ENCODE measurements at places on chromosomes 3 and 15. TPM values are rescaled to one million over a fixed set of nuclear protein-coding genes. Genes with fewer than 3 reads are reported as not detected.
A peak's percentile ranks its signal among the peaks of the same experiment; 100 is the strongest.

GRCh38 chr15:72229076-72229946 is 1.7 kb downstream of the PKM start:
- peak overlapping the region; percentile 88 for H3K27ac ChIP-seq
- H3K36me3 ChIP-seq = peaks cover 35% of the 10 kb centered on the region
- peak overlapping the region; percentile 67 for H3K4me3 ChIP-seq
- DNase-seq = no peak
- peaks cover 66% of the 10 kb centered on the region for H3K4me1 ChIP-seq

TRPM1 gene
- total RNA-seq = not detected

C3orf33 gene
- total RNA-seq = 5.3 TPM

GRCh38 chr3:67418426-67419217 is 235.8 kb downstream of the SUCLG2 start:
- H3K4me3 ChIP-seq = no peak overlapping the region
- no peak for DNase-seq
- H3K4me1 ChIP-seq = no peaks in the 10 kb centered on the region
- no peaks in the 10 kb centered on the region for H3K27me3 ChIP-seq

- H3K4me3 ChIP-seq = no peak overlapping the region
- no peaks in the 10 kb centered on the region for H3K36me3 ChIP-seq
- H3K27me3 ChIP-seq = no peaks in the 10 kb centered on the region
- H3K27ac ChIP-seq = no peak overlapping the region
- no peak for DNase-seq
Measured at GRCh38 chr15:35936284-35936683, 390.3 kb upstream of the DPH6 start.

DNA sequence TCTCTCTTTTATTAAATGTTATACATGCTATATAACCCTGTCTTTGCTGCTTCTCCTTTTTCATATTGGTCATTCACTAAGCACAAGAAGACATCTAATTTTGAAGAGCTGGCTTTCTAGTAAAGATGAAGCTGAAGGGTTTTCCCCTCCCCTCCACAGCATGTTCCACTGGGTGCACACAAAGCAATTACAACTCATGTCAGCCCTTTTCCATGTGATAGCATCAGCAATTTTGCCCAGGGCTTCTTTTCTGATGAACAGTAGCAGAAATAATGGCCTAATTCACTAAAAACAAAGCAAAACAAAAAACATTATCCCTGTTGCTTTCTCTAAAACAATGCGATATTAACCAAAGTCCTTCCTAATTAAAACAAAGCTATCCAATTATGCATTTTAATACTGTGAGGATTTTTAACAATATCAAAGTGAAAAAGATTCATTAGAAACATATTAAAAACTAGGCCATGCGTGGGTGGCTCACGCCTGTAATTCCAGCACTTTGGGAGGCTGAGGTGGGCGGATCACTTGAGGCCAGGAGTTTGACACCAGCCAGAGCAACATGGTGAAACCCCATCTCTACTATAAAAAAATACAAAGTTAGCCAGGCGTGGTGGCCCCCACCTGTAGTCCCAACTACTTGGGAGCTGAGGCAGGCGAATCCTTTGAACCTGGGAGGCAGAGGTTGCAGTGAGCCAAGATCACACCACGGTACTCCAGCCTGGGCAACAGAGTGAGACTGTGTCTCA is 12.2 kb upstream of the PIK3R4 start:
- no peak for DNase-seq
- H3K27ac ChIP-seq = no peak overlapping the region
- H3K36me3 ChIP-seq = no peaks in the 10 kb centered on the region
- H3K27me3 ChIP-seq = no peaks in the 10 kb centered on the region
- no peaks in the 10 kb centered on the region for H3K4me1 ChIP-seq

- no peak overlapping the region for H3K27ac ChIP-seq
- H3K4me3 ChIP-seq = no peak overlapping the region
- no peak for DNase-seq
Measured at GRCh38 chr3:177595530-177596188, 398.4 kb upstream of the TBL1XR1 start.

GRCh38 chr3:160616311-160616710 is 50.9 kb upstream of the KPNA4 start:
- H3K4me1 ChIP-seq = no peaks in the 10 kb centered on the region
- no peaks in the 10 kb centered on the region for H3K36me3 ChIP-seq
- H3K27ac ChIP-seq = no peak overlapping the region

DNA sequence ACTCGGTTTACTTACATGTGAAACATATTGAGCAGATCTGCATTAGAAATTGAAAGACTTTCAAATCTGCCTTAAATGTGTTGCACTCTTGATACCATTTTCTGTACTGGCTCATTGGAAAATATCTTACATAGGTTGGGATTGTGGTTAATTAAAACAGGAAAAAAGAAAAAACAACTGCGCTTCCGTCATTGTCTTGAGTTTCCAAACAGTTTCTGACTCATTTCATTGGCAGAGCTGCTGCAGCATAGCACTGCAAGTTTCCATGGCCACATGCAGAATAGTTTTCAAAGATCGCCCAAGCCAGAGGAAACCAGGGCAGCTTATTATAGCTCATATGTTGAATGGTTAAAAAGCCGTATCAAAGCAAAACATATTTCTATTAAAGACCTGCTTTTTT is 446.6 kb upstream of the BCHE start:
- H3K4me1 ChIP-seq = no peaks in the 10 kb centered on the region
- no peaks in the 10 kb centered on the region for H3K27me3 ChIP-seq
- no peak overlapping the region for H3K27ac ChIP-seq
- no peak overlapping the region for H3K4me3 ChIP-seq
- no peaks in the 10 kb centered on the region for H3K36me3 ChIP-seq

- H3K4me1 ChIP-seq = no peaks in the 10 kb centered on the region
- no peaks in the 10 kb centered on the region for H3K36me3 ChIP-seq
- H3K27ac ChIP-seq = no peak overlapping the region
- H3K27me3 ChIP-seq = no peaks in the 10 kb centered on the region
- DNase-seq = peak; percentile 73
Measured at GRCh38 chr3:57100046-57100695, 39.7 kb downstream of the SPATA12 start.

DNA sequence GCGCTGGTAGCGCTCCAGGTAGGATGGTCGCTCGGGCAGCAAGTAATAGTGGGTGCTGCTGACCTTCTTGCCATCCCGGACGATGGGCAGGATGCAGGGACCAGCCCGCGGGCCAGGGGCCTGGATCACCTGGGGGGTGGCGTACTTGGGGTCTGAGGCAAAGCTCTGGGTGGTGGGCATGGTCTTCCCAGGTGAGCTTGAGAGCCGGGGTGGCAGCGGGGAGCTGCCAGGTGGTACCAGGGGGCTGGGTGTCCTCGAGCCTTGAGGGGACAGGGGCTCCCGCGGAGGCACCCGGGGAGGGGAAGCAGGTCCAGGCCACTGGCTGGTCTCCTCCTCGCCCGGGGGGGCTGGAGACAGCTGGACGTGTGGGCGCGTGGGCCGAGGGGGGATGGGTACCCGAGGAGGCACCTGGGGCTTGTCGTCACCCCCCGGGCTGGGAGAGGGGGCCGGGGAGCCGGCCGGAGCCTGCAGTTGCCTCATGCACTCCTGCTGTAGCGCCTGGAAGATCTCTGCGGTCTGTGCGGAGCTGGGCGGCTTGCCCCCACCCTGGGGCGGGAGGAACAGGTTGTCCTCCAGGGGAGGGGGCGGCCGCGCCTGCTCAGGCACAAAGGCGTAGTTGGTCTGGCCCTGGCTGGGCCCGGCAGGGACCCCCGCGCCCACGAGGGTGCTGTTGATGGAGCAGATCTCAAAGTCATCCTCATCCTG is 40.6 kb downstream of the TNK2 start:
- H3K27ac ChIP-seq = no peak overlapping the region
- peaks cover 44% of the 10 kb centered on the region for H3K4me1 ChIP-seq
- peaks cover 13% of the 10 kb centered on the region for H3K36me3 ChIP-seq
- H3K27me3 ChIP-seq = no peaks in the 10 kb centered on the region

SERINC4 gene
- 0.22 TPM for total RNA-seq

IL5RA gene
- total RNA-seq = not detected

- H3K4me1 ChIP-seq = no peaks in the 10 kb centered on the region
- H3K27me3 ChIP-seq = no peaks in the 10 kb centered on the region
- no peak for DNase-seq
- H3K4me3 ChIP-seq = no peak overlapping the region
Measured at GRCh38 chr15:70430069-70430468, 332.4 kb upstream of the TLE3 start.

XIRP1 gene
- total RNA-seq = 0.04 TPM

MYO9A gene
- total RNA-seq = 9.4 TPM

DNA sequence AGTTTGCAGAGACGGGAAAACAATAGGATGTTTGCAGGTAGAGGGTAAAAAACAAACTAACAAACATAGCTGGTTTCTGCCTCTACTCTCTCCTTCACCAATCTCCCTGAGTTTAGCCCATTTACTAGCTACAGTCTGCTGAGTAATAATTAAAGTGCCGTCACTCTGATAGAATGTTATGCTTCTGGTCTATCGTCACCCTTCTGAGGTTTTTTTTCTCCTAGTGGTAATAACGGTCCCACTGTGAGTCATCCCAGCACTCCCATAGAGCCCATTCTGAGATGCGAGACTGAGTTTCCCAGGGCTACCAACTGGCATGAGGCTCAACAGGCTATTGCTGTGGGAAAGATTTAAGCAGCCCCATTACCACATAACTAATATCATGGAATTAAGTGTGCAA is 56.4 kb downstream of the PLAAT1 start:
- H3K4me1 ChIP-seq = no peaks in the 10 kb centered on the region
- H3K36me3 ChIP-seq = no peaks in the 10 kb centered on the region
- no peaks in the 10 kb centered on the region for H3K27me3 ChIP-seq
- no peak overlapping the region for H3K27ac ChIP-seq
- no peak for DNase-seq
- no peak overlapping the region for H3K4me3 ChIP-seq

- H3K4me1 ChIP-seq = no peaks in the 10 kb centered on the region
- no peak for DNase-seq
- H3K4me3 ChIP-seq = no peak overlapping the region
- H3K36me3 ChIP-seq = no peaks in the 10 kb centered on the region
- H3K27me3 ChIP-seq = no peaks in the 10 kb centered on the region
Measured at GRCh38 chr3:116390318-116390717, 55.0 kb downstream of the LSAMP start.

- H3K4me1 ChIP-seq = no peaks in the 10 kb centered on the region
- H3K27ac ChIP-seq = no peak overlapping the region
- no peak overlapping the region for H3K4me3 ChIP-seq
- no peak for DNase-seq
- no peaks in the 10 kb centered on the region for H3K27me3 ChIP-seq
Measured at GRCh38 chr3:88957711-88958439, 149.5 kb upstream of the EPHA3 start.

DNA sequence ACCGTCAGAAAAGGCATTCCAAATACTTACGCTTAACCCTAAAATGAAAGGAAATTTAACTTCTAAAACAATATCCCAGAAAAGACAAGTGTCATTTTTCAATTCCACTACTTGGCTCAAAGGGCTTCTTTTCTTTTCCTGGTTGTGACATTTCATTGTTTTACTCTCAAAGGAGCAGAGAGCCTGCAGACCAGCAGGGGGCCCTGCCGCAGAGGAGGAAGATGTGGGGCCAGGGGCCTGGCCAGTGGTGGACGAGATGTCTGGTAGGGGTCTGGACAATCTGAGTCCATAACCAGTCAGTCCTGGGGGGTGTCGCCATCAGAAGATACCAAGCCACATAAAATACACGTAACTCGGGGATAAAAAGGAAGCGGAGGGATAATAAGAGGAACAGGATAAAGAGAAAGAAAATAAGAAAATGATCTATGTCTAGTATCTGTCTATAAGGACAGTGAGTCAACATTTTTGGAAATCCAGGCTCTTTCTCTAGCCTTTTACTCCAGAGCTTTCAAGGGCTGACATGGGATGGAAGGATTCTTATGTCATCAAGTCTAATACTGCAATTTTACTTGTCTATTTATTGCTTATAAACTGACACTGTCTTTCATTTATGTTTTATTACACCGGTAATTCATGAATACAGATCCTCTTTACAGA is 54.2 kb upstream of the ARHGEF3 start:
- no peak overlapping the region for H3K27ac ChIP-seq
- no peak for DNase-seq
- H3K4me3 ChIP-seq = no peak overlapping the region
- H3K27me3 ChIP-seq = no peaks in the 10 kb centered on the region
- H3K4me1 ChIP-seq = no peaks in the 10 kb centered on the region
- H3K36me3 ChIP-seq = no peaks in the 10 kb centered on the region

DNA sequence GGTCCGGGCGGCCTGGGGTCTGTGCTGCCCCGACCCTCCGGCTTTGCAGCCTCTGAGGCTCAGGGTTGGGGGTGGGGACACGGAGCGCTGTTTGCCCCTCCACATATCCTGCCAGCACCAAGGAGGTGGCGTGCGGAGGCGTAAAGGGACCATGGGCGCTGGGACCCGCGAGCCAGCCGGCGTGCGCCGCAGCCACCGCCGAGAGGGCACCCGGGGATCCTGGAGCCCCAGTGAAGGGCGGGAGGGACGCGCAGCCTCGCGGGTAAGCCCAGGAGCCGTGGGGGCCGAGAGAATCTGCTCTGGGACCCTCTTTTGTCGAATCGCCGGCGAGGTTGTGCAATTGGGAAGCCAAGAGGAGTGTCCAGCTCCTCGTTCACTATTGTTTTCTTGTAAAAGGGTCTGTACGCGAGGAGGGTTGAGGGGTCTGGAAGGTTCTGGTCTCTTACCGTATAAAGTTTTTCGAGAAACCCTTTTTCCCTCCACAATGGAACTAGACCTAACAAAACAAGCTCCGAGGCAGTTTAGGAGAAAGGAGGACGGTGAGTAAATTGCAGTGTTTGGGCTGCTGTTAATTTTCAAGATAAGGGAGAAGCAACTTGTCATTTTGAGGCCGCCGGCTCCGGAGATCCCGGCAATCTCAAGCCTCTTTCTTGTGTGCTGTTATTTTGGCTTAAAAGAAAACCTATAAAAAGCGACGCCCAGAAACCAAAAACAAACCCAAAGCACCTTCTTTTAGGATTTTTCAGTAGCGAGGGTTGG is 29.9 kb upstream of the ST3GAL6 start:
- H3K27me3 ChIP-seq = peaks cover 15% of the 10 kb centered on the region
- H3K36me3 ChIP-seq = no peaks in the 10 kb centered on the region
- H3K4me1 ChIP-seq = no peaks in the 10 kb centered on the region
- no peak for DNase-seq
- H3K4me3 ChIP-seq = no peak overlapping the region

GRCh38 chr3:27289769-27290413 is 79.3 kb downstream of the NEK10 start:
- H3K27ac ChIP-seq = no peak overlapping the region
- no peaks in the 10 kb centered on the region for H3K36me3 ChIP-seq
- no peaks in the 10 kb centered on the region for H3K4me1 ChIP-seq
- no peak overlapping the region for H3K4me3 ChIP-seq
- DNase-seq = no peak
- no peaks in the 10 kb centered on the region for H3K27me3 ChIP-seq

DNA sequence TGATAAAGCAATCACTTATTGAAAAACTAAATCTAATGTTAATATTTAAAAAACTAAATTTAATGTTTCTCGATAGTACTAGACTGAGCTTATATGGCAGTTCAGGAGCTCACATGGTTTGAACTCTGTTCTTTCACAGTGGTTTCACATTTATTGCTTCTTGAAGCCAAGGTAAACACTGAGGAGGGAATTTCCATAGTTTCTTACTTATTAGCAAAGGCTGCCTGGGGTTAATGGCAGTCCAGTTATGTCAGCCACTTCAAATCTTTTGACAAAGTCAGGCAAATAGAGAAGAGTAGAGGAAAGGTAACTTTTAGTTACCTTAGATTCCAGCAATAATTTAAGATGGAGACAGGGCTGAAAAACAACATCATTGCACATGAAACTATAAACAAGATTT is 831.5 kb downstream of the ROBO2 start:
- H3K27ac ChIP-seq = no peak overlapping the region
- no peak for DNase-seq
- H3K4me1 ChIP-seq = no peaks in the 10 kb centered on the region
- no peak overlapping the region for H3K4me3 ChIP-seq

CPN2 gene
- total RNA-seq = not detected

CHST2 gene
- 60.3 TPM for total RNA-seq

Data from K562 (cell line).